ENCODE measurements at places on chromosomes 6 and 20.

GRCh38 chr20:6636209-6637159, 131.0 kb upstream of the BMP2 start:
- peak overlapping the region; percentile 21 for H3K4me3 ChIP-seq
- peaks cover 12% of the 10 kb centered on the region for H3K27me3 ChIP-seq
- peak; percentile 82 for DNase-seq
- H3K27ac ChIP-seq, result no peak overlapping the region
- H3K36me3 ChIP-seq, result no peaks in the 10 kb centered on the region

GRCh38 chr20:34977365-34978091, 21.9 kb downstream of the MYH7B start:
- H3K4me1 ChIP-seq, result peaks cover 7% of the 10 kb centered on the region
- no peaks in the 10 kb centered on the region for H3K36me3 ChIP-seq
- no peak overlapping the region for H3K27ac ChIP-seq
- H3K27me3 ChIP-seq, result peaks cover 12% of the 10 kb centered on the region
- no peak for DNase-seq

DNA sequence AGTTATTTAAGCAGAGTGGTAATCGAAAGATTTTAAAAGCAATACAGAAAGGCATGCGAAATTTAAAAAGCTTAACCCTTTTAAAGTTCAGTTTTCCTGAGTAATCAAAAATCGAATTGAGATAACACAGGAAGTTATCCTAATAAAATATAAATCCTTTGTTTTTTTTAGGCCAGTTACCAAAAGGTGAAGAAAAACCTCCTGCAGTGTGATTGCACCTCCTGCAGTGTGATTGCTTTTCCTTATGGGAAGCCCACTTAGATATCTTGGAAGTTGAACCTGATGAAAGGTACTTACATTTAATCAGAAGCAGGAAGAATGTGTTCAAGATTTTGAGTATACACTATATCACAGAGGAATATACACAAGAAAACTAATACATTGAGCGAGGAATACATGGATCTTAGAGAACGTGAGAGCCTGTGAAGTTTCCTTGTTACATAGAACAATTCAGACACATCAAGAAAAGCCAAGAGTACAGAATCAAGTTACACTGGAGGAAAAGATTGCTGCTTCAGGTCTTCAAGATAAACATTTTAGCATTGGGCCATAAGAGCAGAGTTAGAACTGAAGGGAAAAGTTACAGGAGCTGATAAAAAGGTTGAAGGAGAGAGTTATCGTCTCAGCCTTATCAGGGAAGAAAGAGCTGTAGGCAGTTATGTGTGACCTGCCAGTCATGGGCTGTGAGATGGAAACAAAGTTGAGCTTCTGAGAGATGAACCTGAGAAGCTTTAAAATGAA, 7.7 kb upstream of the TMEM181 start:
- H3K4me1 ChIP-seq, result no peaks in the 10 kb centered on the region
- no peak for DNase-seq
- peaks cover 8% of the 10 kb centered on the region for H3K27me3 ChIP-seq
- no peak overlapping the region for H3K27ac ChIP-seq
- no peak overlapping the region for H3K4me3 ChIP-seq

GRCh38 chr20:10633718-10634117, 40.1 kb downstream of the JAG1 start:
- H3K36me3 ChIP-seq, result peaks cover 6% of the 10 kb centered on the region
- peaks cover 25% of the 10 kb centered on the region for H3K4me1 ChIP-seq
- H3K4me3 ChIP-seq, result no peak overlapping the region
- no peak overlapping the region for H3K27ac ChIP-seq
- no peak for DNase-seq

DNA sequence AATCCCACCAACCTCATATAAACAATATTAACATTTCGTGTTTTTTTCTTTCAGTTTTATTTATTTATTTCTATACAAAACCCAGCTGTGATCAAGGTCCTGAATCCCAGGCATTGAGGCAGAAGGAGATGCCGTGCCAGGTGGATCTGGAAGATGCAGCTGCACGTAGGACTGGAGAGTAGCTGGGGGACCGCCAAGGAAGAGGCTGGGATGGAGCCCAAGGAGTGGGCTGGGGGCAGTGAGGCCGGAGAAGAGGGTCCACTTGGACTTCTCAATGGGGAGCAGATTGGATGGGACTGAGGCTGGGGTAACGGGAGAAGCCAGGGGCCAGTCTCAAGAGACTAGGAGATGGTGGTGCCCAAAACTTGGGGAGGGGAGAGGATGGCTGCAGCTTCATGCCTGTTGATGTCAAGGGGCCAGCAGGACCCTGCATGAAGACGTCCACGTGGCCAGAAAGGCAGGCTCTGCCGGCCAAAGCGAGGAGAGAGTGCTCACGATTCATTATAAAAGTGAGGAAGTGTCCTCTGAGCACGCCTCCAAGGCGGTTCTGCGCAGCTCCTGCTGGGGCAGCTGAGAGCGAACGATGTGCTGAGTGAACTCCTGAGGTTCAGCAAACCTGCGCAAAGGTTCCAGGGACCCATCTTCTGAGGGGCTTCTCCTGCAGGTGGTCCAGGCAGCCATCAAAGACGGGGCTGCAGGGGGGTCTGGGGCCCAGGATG, 110.3 kb downstream of the BMP7 start:
- H3K27ac ChIP-seq, result no peak overlapping the region
- no peaks in the 10 kb centered on the region for H3K36me3 ChIP-seq
- no peaks in the 10 kb centered on the region for H3K4me1 ChIP-seq
- peaks cover 15% of the 10 kb centered on the region for H3K27me3 ChIP-seq
- no peak for DNase-seq

- peaks cover 53% of the 10 kb centered on the region for H3K27me3 ChIP-seq
- H3K27ac ChIP-seq, result no peak overlapping the region
- H3K4me3 ChIP-seq, result peak overlapping the region; percentile 68
- peaks cover 19% of the 10 kb centered on the region for H3K4me1 ChIP-seq
Observed at GRCh38 chr20:61252601-61253263, 671 bp downstream of the CDH4 start.

DNA sequence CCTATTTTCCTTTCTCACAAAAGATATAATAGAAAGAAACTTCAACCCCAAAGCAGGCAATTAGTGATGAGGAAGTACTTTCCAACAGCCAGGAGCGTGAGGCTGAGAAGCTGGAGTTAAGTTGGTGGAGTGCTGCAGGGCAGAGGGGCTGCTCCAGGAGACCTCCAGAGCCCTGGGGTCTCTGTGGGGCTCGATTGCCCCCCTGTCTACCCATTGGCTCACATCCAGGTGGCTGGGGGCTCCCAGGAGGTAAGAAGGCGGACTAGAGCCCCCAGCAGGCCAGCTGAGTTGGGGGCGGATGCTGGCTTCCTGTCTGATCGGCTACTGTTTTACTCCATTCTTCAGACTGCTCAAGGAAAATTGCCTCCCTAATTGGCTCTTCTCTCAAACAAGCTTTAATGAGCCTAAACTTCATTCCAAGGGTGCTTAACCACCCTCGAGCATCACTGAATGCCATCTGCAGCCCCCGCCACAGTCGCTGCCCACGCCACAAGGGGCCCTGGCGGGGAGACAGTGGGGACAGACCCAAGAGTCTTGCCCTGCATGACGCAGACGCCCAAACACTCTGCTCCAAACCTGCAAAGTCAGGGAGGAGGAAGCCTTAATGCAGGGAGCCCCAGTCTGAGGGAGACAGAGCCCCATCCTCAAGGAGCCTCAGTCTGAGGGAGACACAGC, 78.6 kb downstream of the MDGA1 start:
- no peak overlapping the region for H3K27ac ChIP-seq
- peaks cover 15% of the 10 kb centered on the region for H3K4me1 ChIP-seq
- peaks cover 23% of the 10 kb centered on the region for H3K27me3 ChIP-seq
- no peak for DNase-seq
- H3K4me3 ChIP-seq, result no peak overlapping the region
- H3K36me3 ChIP-seq, result no peaks in the 10 kb centered on the region

- DNase-seq, result no peak
- H3K27ac ChIP-seq, result no peak overlapping the region
- H3K4me1 ChIP-seq, result peaks cover 2% of the 10 kb centered on the region
- H3K27me3 ChIP-seq, result peaks cover 21% of the 10 kb centered on the region
Observed at GRCh38 chr20:17998446-17998845, 29.6 kb downstream of the MGME1 start.

- H3K4me3 ChIP-seq, result peak overlapping the region; percentile 18
- H3K27ac ChIP-seq, result no peak overlapping the region
- peaks cover 19% of the 10 kb centered on the region for H3K27me3 ChIP-seq
- H3K36me3 ChIP-seq, result no peaks in the 10 kb centered on the region
Observed at GRCh38 chr6:4281341-4282293, 146.2 kb upstream of the ECI2 start.

DNA sequence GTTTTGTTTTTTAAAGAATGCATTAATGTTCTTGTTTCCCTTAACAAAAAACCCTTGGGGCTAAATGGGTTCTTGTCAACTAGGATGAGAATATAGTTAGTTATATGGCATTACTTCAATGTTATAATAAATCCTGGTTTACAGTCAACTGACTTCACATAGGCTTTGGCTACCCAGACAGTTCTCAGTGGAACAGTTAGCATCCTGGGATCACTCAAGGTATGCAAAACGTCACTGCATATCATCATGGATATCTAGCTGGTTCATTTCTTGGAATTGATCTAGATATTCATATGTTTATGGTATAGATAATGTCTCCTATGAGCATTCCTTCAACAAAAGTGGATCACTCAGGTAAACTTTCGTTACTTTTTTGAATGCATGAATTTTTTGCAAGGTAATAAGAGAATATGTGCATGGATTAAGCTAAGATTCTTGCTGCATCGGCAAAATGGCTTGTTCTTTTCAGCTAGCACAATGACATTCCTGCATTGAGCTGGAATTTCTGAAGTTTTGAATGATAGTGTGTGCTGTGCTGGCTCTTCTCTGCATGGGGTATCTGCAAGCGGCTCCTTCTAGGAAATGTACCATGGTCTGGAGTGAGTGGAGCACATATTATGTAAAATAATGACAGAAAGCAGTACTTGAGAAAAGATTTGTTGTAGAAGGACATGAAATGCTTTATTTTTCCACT, 138.9 kb downstream of the ADGRG6 start:
- no peaks in the 10 kb centered on the region for H3K27me3 ChIP-seq
- H3K4me1 ChIP-seq, result no peaks in the 10 kb centered on the region
- H3K27ac ChIP-seq, result no peak overlapping the region
- no peaks in the 10 kb centered on the region for H3K36me3 ChIP-seq
- H3K4me3 ChIP-seq, result no peak overlapping the region

- no peaks in the 10 kb centered on the region for H3K27me3 ChIP-seq
- H3K4me3 ChIP-seq, result no peak overlapping the region
- no peaks in the 10 kb centered on the region for H3K4me1 ChIP-seq
- no peak for DNase-seq
- H3K36me3 ChIP-seq, result no peaks in the 10 kb centered on the region
Observed at GRCh38 chr20:52564594-52564993, 373.0 kb upstream of the ZFP64 start.

DNA sequence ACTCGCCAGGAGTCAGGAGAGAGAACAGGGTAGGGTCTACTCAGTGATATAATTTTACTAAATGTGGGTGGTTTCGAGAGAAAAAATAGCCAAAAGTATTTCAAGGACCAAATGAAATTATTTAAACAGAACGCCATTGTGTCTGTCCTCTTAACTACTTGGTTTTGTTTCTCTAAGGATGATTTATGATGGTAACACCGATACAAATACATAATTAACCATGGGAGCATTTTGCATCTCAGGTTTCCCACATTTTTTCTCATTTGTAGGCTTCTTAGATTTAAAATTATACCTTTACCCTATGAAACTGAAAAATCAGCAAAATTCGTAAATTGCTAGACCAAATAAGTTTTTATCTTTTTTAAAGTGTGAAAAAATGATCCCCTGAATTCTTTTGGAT, 188.2 kb downstream of the ZFP64 start:
- no peaks in the 10 kb centered on the region for H3K4me1 ChIP-seq
- no peak overlapping the region for H3K4me3 ChIP-seq
- no peaks in the 10 kb centered on the region for H3K27me3 ChIP-seq
- H3K27ac ChIP-seq, result no peak overlapping the region
- no peak for DNase-seq
- H3K36me3 ChIP-seq, result no peaks in the 10 kb centered on the region

All from mesenchymal stem cell (in vitro differentiated cells and primary cell).